Effector CD8-positive, alpha-beta T cell (primary cell): ENCODE measurements at places on chromosomes 4 and X.

DNA sequence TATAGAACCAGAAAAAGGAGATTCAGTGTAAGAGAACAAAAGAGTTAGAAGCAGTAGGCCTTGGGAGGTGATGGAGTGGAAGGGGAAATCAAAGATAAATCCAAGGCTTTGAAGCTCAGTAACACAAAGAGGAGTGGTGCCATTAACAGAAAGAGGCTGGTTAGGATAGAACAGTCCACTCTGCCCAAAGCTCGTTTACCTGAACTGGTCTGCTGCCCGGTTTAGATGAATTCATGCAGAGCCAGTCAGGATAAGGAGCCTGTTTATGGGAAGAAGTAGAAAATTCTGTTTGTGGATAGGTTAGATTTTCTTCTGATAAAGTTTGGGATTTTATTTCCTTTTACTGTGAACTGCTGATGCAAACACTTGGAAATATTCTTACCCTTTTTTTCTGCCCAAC, 80.6 kb downstream of the HMGB2 start:
- no peak for DNase-seq

- DNase-seq, result no peak
Observed at GRCh38 chr4:163748449-163748848, 254.0 kb downstream of the TMA16 start.

DNA sequence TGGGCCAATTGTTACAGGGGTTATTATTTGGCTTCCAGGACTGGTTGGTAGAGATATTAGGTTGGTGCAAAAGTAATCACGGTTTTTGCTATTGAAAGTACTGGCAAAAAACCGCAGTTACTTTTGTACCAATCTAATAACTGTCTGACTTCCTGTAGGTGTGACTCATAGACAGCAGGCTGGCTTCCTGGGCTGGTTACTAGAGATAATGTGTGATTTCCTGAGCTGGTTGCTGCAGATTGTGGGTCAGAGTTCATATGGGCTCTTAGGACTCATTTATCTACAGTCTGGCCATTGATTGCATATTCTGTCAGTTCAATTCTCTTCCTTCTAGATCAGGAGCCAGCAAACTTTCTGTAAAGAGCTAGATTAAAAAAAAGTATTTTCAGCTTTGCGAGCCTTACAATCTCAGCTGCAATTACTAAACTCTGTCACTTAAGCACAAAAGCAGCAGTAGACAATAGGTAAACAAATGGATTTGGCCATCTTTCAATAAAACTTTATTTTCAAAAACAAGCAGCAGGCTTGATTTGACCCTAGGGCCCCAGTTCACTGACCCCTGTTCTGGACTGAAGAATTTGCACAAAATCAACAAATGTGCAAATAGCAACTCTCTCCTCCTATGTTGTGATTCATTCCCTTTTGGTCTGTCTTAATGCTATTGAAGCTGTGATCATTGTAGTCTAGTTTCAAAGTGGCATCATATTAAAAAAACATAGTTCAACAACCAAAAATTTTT, 50.8 kb upstream of the BOD1L1 start:
- DNase-seq, result no peak

GRCh38 chrX:130625386-130625785, 223.6 kb downstream of the RBMX2 start:
- no peak for DNase-seq

DNA sequence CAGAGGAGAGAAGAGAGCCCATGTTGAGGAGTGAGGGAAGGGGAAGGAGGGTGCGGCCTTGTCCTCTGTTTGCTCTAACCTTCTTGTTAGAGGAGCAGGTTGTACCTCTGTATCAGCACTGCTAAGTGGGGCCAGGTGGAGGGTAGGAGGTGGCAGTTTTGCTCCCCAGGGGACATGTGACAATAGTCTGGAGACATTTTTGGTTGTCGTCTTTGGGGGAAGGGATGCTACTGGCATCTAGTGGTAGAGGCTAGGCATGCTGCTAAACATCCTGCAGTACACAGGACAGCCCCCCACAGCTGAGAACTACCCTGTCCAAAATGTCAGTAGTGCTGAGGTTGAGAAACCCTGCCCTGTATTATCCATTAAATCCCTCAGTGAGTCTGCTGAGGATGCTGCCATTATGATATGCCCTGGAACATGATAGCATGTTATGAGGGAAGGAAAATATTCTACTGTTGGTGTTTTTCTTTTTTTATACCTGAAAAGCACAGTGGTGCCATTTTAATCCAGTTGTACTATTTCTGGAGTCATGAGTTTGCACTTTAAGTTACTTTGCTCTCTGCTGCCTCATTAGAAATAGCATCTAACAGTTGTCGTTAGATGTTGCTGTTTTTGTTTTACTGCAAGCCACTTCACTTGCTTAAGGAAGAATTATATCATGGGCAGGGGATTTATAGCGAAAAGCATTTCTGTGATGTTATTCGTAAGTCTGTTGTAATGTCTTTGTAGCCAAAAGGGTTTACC, 90.6 kb downstream of the LRP2BP start:
- DNase-seq, result no peak

DNA sequence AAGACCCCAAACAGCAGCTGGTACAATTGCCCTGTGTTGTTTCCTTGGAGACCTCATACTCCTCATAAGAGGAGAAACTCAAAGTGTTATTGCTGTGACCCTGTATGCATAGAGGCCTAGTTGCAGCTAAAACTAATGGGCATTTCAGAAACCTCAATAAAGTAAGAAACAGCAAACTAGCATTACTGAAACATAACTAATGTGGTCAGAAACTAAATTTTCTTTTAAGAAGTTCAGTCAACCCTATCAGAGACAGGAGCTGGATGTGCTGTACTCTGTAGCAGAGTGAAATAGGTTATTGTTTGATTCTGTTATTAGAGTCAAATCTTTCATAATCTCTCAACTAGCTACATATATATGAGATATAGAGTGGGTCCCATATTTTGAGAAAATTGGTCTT, 257.5 kb upstream of the IRS4 start:
- DNase-seq, result no peak

DNA sequence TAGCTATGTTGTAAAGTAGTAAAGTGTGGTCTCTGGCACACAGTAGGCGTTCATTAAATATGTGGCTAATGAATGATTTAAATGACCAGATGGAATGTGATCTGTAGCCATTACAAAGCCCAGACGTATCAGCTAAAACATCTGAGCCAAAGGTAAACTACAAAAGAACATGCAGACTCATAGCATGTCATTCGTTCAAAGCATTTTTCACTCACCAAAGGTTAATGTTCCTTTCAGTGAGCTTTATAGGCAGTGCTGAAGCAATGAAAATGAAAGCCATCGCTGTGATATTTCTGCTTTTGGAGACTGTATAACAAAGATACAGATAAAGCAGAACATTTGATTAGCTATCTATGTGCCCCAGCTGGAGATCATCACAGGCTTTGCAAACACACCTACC, 50.5 kb downstream of the F9 start:
- DNase-seq, result no peak

GRCh38 chrX:122869171-122869570, 314.9 kb upstream of the GRIA3 start:
- DNase-seq, result no peak

DNA sequence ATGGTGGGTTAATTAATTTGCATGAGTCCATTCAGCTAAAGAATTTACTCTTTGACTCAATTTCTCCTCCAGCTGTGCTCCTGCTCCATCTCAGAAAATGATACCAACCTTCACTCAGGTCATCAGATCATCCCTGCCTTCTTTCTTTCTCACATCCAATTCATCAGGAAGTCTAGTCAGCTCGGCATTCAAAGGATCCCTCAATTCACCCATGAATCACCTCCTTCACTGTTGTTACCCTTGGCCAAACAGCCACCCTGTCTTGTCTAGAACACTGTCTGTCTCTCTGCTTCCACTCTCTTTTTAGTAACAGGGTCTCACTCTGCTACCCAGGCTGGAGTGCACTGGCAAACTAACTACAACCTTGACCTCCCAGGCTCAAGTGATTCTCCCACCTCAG, 337.4 kb upstream of the SFRP2 start:
- no peak for DNase-seq

DNA sequence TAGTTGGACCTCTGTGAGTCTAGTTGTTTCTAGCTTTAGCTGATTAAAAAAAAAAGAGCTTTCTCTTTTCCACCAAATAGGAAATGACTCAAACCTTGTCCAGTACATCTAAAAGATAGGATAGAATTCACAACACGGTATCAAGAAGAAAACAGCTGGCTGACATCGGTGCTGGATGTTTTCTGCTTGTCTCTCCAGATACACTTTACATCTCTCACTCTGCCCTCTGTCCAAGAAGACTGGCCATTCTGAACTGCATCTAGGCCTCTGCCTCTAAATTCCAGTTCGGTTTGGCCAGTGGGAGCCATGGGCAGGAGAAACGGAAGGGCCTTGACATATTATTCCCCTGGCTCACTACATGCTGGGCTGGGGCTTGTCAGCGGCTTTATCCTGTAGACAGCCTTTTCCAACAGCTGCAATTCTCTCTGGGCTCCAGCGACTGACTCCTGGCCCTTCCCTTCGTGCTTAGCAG, 57.3 kb upstream of the SHISA3 start:
- DNase-seq, result no peak

GRCh38 chrX:150165776-150166610, 197.1 kb upstream of the MAMLD1 start:
- DNase-seq, result no peak

GRCh38 chr4:146763560-146763959, 124.9 kb downstream of the POU4F2 start:
- DNase-seq, result no peak

- DNase-seq, result no peak
Observed at GRCh38 chr4:28831867-28832266, 1888.3 kb upstream of the PCDH7 start.

GRCh38 chr4:22637306-22637705, 55.4 kb upstream of the GBA3 start:
- DNase-seq, result no peak
